CD4-positive, CD25-positive, alpha-beta regulatory T cell (primary cell): ENCODE measurements at places on chromosomes 5 and 9.

DNA sequence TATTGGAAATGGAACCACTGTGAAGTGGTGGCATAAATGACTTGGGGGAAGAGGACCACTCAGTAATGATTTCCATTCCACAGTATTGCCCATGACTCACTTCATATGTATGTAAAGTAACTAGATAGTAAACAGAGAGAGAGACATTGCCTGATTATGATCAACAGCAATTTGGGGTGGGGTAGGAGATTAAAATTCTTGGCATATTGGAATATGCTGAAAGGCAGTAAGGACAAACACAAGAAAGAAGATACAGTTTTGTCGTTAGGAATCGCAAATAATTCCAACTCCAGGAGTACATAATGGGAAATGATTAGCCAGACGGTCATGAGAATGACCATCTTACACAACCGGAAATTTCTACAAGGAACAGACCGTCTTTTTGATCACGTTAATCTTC lies 1.5 kb upstream of the HMGCS1 start:
- no peak for DNase-seq

GRCh38 chr5:120682851-120683250 lies 218.8 kb downstream of the PRR16 start:
- DNase-seq, result no peak

DNA sequence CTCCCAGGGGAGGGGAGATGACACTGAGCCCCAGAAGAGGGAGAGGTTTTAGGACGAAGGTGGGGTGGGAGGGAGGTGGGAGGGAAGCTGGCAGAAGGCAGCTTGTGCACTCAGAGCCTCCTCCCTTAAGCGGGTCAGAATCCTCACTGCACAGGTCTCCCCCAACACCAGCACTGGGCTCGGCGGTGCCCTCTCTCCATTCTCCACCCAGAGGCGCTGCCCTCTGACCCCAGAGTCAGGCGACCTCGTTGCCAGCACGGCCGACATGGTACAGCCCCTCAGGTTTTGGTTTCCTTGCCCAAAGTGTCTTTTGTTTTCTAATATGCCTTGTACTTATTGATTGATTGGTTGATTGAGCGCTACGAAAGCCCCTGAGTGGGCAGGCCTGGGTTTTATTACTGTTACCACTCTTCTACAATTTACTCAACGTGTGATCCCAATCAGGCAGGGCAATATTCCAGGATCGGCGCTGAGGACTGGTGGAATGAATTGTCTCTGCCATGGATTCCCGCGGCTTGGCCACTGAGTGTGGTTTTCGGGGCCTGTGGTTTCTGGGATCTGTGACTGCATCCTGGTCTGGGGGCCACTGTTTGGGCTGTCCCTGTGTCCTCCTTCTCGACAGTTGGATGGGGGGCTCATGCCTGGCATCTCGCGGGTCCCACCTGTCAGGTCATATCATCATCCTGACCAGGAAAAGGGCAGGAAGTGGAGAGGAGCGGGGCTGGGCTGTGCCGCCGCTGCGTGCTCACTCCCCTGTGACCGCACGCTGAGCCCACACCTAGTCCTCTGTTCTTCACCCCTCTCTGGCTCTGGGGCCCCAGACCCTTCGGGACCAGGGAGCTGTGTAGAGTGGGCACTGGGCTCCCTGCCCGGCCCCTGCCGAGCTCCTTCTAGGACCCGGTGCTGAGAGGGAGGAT lies 9.6 kb upstream of the FCN2 start:
- no peak for DNase-seq

DNA sequence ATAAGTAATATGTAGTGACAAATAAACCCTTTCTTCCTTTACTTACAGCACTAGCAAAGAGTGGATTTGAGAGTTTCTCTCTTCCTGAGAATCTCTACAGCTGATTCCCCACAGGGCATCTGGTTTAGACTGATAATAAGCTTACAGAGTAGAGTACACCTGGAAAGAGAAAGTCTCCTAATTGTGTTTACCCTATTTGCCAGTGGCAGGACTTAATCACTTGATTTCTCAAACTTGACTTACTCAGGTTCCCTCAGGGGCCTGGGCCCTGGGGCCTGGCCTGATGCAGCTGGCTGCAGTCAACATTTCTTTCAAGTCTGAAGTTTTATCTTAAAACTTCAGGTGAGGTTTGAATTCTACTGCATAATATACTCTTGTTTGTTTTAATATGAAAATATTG lies 38.0 kb upstream of the UBTD2 start:
- DNase-seq, result no peak

- no peak for DNase-seq
Observed at GRCh38 chr9:22229069-22229468, 217.6 kb upstream of the DMRTA1 start.

DNA sequence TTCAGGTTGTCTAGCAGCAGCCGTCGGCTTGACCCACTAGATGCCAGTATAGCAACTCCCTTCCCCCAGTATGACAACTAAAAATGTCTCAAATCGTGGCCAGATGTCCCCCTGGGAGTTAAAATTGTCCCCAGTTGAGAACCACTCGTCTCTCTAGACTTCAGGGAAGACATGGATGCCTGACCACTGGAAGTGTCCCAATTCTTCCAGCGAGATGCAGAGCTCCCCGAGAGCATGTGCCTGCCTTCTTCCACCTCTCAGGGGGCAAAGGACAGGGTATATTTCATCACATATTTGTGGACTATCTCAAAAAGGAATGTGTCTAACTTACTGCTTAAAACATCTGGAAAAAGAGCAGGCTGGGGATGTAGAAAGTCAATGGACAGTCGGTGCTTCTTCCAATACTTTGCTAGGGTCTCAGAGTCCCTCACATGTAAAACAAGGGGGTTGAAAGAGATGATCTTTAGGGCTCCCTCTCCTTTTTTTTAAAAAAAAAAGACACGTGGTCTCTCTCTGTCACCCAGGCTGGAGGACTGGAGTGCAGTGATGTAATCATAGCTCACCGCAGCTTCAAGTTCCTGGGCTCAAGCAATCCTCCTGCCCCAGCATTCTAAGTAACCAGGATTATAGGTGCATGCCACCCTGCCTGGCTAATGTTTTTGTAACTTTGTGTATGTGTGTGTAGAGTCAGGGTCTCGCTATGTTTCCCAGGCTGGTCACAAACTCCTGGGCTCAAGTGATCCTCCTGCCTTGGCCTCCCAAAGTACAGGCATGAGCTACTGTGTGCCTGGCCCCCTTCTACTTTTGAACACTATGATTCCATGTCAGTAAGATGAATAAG lies 190.6 kb downstream of the DAB2IP start:
- no peak for DNase-seq

DNA sequence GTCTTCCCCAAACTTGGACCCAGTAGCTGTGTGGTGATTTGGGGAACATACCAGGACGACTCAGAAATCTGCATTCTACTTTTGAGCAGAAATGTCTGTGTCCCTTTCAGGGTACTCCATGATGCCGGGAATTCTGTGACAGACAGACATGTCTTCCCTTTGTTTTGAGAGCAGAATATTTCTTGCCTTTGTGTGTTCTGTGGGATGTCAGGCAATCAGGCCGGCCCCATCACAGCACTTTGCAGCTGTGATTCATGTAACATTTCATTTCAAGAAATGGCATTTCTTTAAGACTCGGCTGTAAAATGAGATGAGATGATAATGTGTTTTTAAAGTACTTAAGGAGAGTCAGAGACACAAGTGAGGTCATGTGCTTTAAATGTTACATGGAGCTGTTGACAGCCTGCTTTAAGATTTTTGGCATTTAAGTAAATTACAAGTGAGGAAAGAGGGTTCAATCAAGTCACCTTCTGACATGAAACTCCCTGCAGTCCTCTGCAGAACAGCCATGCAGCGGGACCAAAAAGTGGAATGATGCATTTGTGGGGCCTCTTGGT lies 98.7 kb downstream of the SLC28A3 start:
- DNase-seq, result no peak

GRCh38 chr5:79109527-79110492 lies 1.8 kb upstream of the BHMT start:
- DNase-seq, result no peak

DNA sequence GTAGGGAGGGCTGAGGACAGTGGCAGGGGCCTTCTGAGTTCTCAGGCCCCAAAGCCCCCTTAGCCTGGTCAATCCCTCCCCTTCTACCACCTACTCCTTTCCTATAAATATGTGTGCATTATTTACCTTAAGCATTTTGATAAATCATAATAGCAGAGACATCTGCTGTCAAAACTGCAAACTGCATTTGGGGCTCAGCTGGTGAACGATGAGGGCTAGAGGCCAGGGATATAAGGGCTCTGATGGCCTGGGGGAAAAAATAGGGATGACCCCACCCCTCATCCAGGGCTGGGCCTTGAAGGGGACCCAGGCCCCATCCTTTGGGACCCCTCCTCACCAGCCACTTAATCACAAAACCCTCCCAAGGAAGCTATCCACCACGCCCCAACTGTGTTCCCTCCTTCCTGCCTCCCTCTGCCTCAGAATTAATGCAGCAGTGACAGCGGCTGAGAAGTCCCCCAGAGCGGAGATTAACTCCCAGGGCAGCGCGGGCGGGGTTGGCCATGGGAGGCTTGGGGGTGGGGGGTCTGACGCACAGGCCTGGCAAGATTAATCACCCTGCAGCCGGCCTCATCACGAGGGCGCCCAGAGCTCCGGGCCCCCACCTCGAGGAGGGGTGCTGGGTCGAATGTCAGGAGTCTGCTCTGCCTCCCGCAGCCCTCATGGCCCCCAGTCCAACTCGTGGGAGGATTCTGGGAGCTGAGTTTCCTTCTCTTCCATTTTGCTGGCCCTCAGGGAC lies 42.1 kb downstream of the CXXC5 start:
- DNase-seq, result peak; percentile 37

GRCh38 chr5:1464096-1464446 lies 18.8 kb upstream of the SLC6A3 start:
- DNase-seq, result no peak

DNA sequence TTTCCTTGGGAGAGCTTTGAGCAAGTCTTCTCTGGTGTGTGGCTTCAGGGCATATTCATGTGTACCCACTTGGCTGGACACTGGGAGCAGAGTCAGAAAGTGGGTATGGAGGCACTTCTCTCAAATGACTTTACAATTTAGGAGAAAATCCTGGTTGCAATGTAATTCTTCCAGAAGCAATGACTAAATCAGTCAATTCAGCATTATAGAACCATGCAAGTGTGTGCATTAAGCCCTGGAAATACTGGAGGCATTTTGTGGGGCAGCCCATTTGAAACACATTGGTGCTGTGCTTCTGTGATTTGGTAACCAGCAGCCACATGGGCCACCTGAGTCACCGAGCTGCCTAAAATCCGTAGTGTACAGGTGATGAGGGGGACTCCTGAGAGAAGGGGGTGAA lies 94.6 kb upstream of the TAS2R1 start:
- DNase-seq, result no peak

- no peak for DNase-seq
Observed at GRCh38 chr5:74123929-74124328, 497.9 kb downstream of the ARHGEF28 start.

DNA sequence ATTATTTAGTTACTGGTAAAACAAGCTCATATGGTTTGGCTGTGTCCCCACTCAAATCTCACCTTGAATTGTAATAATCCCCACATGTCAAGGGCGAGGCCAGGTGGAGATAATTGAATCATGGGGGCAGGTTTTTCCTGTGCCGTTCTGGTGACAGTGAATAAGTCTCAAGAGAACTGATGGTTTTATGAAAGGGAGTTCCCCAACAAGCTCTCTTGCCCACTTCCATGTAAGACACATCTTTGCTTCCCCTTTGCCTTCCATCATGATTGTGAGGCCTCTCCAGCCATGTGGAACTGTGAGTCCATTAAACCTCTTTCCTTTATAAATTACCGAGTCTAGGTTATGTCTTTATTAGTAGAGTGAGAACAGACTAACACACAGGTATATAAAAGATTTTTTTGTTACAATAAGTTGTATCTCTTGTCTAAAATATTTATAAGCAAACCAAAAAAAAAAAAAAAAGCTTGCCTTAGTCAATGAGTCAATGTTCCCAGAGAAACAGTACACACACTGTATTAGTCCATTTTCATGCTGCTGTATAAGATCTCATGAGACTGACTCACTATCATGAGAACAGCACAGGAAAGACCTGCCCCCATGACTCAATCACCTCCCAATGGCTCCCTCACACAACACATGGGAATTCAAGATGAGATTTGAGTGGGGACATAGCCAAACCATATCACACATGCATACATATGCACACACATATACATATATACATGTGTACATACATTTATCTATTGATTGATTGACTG lies 138.3 kb downstream of the BASP1 start:
- no peak for DNase-seq

GRCh38 chr5:24188216-24188925 lies 456.4 kb downstream of the CDH10 start:
- DNase-seq, result no peak

DNA sequence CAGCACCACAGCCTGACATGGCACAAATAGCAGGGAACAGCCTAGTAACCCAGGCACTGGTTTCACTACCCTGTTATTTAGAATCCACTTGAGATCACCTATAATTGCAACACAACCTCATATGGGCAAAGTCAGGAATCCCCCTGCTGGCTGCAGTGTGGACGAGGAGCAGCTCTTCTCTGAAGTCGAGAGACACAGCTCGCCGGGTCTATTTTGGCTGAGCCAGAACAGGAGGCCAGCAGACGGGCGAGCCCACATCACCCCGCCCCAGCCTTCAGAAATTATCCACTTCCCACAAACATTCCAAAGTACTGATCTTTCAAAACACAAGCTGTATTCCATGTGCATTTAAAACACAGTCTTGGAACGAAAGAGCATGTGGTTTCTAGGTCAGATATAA lies 179.0 kb downstream of the ROR2 start:
- DNase-seq, result no peak

DNA sequence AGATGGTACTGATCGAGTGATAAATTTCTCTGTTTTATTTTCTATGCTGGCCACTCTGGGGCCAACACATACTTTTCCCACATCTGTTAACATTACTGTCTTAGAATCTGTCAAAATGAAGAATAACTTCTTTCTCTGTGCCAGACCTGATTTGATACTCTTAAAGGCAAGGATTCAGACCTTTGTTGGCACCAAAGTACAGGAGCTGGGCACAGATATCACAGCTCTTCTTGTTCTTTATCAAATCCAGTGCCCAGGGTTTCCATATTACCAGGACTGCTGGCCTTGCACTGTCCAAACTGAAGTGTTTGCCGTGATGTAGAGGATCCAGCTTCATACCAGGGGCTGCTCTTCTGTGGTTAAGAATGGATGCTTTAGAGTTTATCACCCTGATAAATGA lies 20.9 kb downstream of the ZNF474 start:
- no peak for DNase-seq

GRCh38 chr5:108481355-108481931 lies 99.5 kb upstream of the FBXL17 start:
- DNase-seq, result no peak

GRCh38 chr5:40555886-40556285 lies 123.8 kb upstream of the PTGER4 start:
- DNase-seq, result no peak

GRCh38 chr5:171162596-171162995 lies 146.5 kb upstream of the TLX3 start:
- DNase-seq, result no peak

DNA sequence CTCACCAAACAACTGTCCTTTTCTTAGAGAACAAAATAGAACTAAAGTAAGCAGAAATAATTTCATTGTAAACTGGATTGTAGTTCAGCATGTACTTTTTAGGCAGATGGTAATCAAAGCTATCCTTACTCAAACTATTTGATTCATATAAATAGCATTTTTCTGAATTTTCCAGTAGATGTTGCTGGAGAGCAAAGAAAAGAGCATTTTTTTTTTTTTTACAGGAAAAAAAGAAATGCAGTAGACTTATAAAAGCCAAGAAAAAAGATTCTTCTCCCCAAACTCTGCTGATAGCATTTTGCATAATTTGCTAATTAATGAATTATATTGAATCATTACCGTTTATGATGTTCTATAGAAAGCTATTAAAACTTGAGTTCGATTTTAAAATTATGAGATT lies 715.3 kb upstream of the WWC1 start:
- no peak for DNase-seq
